Activated T-helper 1 cell treated with anti-CD3 and anti-CD28 coated beads, Interleukin-12 subunit alpha, Interleukin-12 subunit beta, Interleukin-2, Interleukin-4 antibody, amounts not matched to agents 30 ng/mL and 10 ng/mL and 1 ng/mL, durations not matched to agents 14 hours and 24 hours and 36 hours (primary cell): ENCODE measurements at places on chromosomes 2 and 18. TPM values are rescaled to one million over a fixed set of nuclear protein-coding genes. Genes with fewer than 3 reads are reported as not detected.

GRCh38 chr18:62388855-62389760 lies 64.0 kb downstream of the TNFRSF11A start:
- no peak for DNase-seq

DNA sequence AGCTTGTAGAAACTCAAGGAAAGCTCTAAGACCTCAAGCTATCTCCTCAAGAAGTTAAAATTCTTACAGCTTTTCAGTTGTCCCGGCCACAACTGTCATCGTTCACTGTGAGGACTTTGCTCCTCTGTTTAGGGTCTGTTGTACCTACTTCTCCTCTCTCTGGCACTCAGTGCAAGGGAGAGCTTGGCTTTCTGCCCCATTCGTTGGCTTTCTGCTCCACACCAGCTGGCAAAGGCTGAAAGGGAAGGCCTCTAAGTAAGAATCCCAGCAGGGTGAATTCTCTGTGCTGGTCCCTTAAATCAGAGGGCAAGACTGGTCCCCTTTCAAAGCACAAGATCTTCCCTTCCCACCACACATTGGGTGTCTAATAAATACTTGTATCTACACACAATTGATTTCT lies 17.3 kb downstream of the ZBTB7C start:
- no peak for DNase-seq

B4GALT6 gene
- total RNA-seq = 1.8 and 3.0 TPM in 2 replicates

GRCh38 chr2:197759625-197760292 lies 25.4 kb downstream of the BOLL start:
- no peak for DNase-seq
